ENCODE measurements at places on chromosomes 16 and 17.

- no peak for DNase-seq
Observed at GRCh38 chr17:47776330-47777197, 43.5 kb downstream of the TBX21 start.

- DNase-seq: no peak
Observed at GRCh38 chr16:19914877-19915276, 30.2 kb upstream of the GPRC5B start.

- no peak for DNase-seq
Observed at GRCh38 chr16:450385-450784, 24.9 kb downstream of the RAB11FIP3 start.

DNA sequence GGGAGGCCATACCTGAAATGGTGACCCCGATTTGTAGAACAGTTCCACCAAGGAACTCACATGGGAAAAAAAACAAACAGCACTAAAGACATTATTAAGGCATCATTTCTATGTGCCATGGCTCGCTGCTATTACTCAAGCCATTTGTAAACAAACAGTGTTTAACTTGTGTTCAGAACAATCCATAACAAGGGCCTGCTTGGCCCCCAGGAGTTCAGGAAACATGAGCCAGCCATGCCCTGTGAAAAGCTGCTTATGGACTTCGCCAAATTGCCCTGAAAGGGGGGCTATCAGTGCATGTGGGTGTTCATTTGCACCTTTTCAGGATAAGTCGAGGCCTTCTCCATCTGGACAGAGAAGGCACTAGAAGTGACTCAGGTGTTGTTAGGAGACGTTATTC, 8.0 kb downstream of the POLR3K start:
- DNase-seq: no peak

GRCh38 chr17:42274812-42275526, 1.2 kb downstream of the STAT5B start:
- DNase-seq: no peak

DNA sequence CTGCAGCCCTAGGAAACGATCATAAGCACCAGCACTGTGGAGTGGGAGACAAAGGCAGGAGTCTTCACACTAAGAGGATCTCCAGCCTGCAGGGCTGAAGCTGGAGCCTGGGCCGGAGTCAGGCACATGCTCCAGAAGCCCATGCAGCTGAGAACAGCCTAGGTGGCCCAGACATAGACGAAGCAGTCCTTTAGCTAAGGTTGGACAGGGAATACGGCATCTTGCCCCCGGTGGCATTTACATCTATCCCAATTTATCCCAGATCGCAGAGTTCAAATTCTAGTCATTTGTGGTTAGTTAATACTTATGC, 13.9 kb downstream of the TSPOAP1 start:
- DNase-seq: no peak

GRCh38 chr16:49431040-49431439, 57.4 kb downstream of the C16orf78 start:
- DNase-seq: no peak

GRCh38 chr16:63998-64913, 8.2 kb downstream of the RHBDF1 start:
- DNase-seq: no peak

- no peak for DNase-seq
Observed at GRCh38 chr17:6279659-6280058, 155.3 kb downstream of the AIPL1 start.

DNA sequence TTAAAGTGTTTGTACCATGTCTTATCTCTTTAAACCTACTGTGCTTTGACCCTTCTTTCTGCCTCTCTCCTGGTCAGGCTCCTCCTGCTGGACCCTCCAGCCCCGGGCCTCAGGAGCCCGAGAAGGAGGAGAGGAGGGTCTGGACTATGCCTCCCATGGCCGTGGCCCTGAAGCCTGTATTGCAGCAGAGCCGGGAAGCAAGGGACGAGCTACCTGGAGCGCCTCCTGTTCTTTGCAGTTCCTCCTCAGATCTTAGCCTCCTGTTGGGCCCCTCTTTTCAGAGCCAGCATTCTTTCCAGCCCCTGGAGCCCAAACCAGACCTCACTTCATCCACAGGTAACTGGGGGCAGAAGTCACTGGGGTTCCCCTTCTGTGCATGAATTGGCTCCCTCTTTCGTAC, 13.6 kb downstream of the CNTROB start:
- DNase-seq: no peak

DNA sequence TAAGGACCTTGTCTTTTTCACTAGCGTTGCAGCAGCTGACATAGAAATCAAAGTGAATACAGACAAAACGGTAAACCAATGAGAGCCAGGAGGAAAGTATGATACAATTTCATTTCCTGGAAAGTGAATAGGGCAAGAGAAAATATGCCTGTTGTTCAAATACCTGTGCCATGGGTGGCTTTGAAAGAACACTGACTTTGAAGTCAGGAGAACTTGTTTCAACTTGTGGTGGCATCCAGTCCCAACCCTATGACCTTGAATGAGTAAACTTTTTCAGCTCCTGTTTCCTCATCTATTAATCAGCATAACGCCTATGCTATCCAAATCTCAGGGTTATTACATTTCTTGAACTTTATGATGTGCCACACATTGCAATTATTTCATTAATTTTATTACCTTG, 173.7 kb upstream of the HS3ST3A1 start:
- no peak for DNase-seq

DNA sequence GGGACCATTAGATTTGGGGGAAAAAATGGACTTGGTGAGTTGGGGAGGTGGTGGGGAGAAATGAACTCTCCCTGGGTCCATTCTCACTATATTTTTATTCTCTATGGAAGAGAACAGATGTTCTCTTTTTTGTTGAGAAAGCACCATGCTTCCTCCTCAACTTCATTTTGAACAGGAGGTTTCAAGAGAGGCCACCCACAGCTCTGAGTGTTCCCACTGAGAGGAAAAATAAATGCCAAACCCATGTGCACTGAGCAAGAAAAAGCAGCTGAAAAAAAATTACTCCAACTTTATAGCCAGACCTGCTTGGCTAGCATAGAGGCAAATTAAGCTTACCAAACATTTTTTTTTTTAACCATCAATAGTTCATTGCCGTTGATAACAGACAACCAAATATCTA, 883.6 kb downstream of the KCNJ2 start:
- DNase-seq: no peak

- DNase-seq: no peak
Observed at GRCh38 chr16:82280867-82281266, 110.8 kb upstream of the MPHOSPH6 start.

DNA sequence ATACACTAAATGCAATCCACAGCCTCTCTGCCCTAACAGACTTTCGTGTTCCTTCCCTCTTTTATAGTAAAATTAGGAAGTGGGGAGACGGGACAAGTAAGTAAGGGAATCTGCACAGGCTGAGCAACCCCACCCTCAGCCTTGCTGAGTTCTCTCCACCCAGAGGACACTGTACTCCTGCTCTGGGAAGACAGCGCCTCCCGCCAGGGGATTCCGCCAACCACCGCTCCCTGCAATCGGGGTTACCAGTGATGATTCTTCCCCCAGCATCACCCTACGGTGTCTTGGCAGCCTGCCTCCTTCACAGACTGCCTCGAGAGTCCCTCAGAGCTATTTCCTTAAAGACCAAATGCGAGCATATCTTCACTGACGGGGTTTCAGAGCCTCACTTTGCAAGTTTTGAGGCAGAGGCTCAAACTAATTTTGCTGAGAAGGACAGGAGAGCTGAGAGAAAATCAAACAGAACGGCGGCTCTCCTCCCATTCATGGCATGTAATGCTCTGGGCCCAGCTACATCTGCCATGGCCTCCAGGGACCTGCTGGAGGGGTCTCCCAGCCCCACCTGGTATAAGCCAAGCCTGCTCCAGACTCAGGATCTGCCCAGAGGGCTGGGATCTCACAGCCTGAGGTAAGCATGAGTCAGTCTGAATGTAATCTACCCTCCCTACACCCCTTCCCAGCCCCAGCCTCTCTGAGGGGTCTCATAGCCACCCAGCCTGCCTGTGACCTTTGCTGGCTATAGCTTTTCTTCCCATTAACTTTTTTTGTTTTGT, 22.7 kb upstream of the ASGR2 start:
- no peak for DNase-seq

GRCh38 chr16:78571898-78572358, 472.5 kb downstream of the WWOX start:
- no peak for DNase-seq

DNA sequence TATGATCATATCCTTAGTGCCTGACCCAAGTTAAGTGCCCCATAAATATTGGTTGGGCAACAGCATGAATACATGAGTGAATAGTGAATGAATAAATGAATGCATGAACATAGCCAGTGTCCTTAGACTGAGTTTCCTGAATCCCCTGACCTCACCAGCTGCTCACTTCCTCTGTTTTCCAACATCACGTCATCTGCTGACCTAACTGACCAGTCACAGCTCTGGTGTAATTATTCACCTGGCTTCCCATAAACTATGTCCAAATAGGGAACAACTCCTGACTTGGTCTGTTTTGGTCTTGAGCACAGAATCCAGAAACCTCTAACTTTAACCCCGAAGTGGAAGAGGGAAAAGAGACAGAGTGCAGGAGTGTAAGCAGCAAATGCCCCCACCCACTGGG, 83.4 kb downstream of the ASIC2 start:
- DNase-seq: no peak

- no peak for DNase-seq
Observed at GRCh38 chr16:85924675-85925074, 25.7 kb downstream of the IRF8 start.

GRCh38 chr17:7029096-7029495, 6.2 kb downstream of the BCL6B start:
- no peak for DNase-seq

GRCh38 chr17:36921095-36921851, 16.0 kb upstream of the LHX1 start:
- no peak for DNase-seq

GRCh38 chr16:50266337-50267091, at the start of gene ADCY7:
ADCY7 (plus strand) TSS chr16:50266551; CDS start chr16:50288180, 21,629 bp downstream.
- DNase-seq: peak; percentile 69
